ENCODE measurements at places on chromosomes 5 and 9.

DNA sequence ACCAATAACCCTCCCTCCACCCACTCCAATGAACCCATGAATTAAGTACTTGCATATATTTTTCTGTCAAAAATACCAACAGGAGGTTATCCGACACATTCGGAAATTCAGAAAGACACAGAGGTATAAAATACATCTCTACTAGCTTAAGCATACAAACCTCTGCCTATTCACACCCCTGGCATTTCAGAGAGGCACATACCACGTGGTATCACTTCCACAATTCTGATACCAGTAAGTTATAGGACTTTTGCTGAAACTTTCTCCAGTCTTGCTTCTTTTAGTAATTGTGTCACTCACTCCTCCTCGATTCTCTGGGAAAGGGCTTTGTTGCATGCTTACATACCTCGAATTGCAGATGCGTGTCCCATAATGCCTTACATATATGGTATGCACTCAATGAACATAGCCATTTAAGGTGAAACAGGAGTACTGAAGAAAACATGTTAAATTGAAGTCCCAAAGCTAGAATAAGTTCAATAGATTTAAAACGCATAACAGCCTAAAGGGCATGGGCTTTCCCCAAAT, 58.1 kb downstream of the TLE1 start:
- no peak for DNase-seq

- DNase-seq, result no peak
Observed at GRCh38 chr9:136007934-136008692, 46.9 kb upstream of the UBAC1 start.

- DNase-seq, result no peak
Observed at GRCh38 chr5:38866362-38867031, 20.7 kb downstream of the OSMR start.

DNA sequence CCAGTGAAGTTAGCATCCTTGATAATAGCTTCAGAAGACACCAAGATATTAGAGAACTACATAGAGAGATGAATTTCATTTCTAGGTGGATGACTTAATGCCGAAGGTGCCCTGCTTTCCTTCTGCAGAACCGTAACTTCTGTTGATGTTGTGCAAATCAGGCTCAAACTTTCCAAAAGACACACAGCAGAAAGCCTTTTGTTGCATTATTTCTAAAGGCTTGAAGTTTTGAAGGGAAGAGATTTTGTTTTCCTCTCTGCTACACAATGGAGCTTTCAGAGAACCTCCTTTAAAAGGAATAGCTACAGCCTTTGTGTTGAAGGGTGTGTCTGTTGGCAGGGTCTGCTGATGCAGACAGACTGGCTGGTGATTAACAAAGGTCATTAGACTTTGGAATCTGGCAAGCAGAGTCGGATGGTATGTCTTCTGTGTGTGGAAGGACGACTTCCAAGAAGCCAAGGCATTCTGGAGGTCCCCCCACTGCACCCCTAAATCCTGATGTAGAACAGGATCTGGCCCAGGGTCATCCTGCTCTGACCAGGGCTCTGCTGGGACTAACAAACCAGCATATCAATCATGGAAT, 57.8 kb downstream of the ZNF462 start:
- no peak for DNase-seq

- DNase-seq, result peak; percentile 51
Observed at GRCh38 chr5:169980418-169981053, at the start of gene INSYN2B. INSYN2B (minus strand) TSS chr5:169980495; CDS start chr5:169883898, 96,597 bp downstream.

Data from NCI-H2171 treated with DMSO at 0.1 percent for 48 hours (cell line).